Fibroblast of skin of back (primary cell): ENCODE measurements at places on chromosomes 7 and 10.

DNA sequence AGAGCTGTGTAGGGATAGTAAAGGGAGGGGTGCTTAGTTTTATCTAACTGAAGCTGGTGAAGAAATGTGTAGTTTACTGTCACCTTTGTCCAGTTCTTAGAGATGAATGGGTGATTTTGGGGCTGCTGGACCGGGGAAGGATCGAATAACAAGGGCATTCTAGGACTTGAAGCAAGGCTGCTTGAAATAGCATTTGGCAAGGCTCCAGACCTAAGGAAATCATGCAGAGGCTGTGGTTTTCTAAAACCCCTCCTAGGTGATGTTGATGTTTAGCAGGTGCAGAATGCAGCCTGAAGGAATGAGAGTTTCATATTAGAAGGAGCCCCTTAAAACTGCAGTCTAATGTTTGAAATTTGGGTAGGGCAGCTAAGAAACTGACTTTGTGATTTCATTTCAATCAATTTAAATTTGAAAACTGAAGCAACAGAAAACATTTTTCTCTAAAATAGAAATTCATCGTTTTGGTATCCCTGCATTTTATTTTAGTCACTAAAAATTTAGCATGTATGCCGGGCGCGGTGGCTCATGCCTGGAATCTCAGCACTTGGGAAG lies 68.5 kb downstream of the TET1 start:
- no peak for DNase-seq

DNA sequence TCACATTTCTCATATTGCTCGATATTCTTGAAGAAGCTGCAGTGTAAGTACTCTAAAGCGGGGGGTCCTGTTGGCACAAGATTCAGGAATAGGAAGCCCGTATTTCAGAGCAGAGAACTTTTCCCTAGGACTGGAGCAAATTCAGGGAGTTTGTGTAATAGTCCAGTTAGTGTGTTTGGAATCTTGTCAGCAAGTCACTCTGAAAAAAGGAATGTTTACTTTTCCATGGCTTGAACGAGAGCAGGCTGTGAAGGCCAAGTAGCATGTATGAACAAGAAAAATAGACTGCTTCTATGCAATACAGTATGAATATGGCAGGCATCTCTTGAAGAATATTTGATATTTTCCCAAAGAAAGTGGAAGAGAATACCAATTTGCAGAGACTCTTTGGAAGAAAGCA lies 39.8 kb downstream of the CDC123 start:
- no peak for DNase-seq

- no peak for DNase-seq
Observed at GRCh38 chr10:35400595-35401268, 64.4 kb downstream of the CCNY start.

DNA sequence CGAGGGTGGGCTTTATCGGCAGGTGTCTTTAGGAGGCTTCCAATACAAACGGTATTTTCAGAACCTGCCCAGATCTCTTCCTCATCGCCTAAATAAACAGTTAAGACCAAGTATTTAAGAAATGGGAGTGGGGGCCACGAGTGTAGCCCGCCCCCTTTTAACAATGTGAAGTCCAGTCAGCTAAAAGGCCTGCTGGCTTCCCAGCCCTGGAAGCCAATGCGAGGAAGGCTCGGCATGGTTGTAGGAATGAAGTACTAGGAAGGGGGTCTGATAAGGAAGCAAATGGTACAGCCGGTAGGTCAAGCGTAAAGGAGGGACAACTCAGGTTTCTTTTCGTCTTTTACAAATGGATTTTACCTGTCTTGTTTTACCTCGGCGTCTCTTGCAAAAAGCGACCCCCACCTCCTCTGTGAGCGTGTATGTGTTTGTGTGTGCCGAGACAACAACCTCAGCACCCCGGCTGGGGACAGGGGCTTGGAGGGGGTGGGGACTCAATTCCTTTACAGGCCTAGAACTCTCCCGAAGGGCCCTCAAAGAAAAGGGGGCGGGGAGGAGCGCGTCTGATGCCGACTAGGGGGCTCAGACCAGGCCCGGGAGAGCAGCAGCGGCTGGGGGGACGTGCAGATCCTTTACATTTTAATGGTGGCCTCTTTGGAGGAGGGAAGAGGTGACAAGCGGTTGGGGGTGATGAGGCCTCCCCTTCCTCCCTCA lies 147.6 kb downstream of the GPR85 start:
- peak; percentile 55 for DNase-seq

DNA sequence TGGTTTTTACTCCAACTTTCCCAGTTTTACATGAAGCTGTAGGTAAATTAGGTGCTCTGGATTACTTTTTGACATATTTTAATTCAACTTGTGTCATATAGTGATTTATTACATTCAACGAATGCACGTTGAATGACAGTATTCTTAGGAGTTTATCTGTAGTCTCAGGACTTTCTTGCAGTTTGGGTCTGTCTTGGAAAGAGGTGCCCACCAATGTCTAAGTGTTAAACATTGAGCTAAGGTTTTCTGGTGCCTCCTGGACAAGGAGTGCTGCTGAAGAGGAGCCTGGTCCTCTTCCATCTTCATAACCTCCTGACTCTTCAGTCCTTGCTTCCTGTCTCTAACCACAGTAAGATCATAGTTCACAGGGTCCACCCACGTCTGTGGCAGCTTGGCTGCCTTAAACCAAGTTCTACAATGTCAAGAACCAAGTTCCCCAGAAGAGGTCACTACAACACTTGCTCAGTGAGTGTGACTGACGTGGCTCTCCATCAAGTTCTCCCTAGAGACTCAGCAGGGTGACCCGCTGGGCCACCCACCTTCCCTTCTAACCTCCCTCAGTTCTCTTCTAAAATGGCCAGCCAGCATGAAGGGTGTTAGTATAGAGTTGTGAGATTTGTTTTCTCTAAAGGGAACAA lies 6.1 kb downstream of the NPY start:
- peak; percentile 34 for DNase-seq

- DNase-seq = no peak
Observed at GRCh38 chr7:123023126-123023525, 27.6 kb upstream of the TAS2R16 start.

- no peak for DNase-seq
Observed at GRCh38 chr10:89526358-89526757, 9.0 kb downstream of the SLC16A12 start.

DNA sequence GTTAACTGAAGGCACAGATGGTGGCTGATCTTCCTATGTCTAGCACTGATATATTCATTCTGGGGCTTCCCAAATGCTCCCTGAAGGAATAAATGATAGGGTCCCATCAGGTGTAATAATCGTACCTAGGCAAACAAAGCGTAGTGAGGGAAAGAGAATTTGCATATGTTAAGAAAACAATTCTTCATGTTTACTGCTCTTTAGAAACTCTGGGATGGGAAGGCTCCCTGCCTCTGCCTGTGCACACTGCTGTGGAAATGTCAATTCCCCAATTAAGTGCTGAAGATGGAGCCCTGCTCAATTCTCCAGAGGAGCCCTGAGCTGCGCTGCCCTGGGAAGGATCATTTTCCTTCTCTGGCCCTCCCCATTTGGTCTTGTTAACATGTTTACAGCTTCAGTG lies 380.9 kb upstream of the ADARB2 start:
- DNase-seq = no peak

- DNase-seq = peak; percentile 55
Observed at GRCh38 chr10:73576178-73576889, 14.8 kb downstream of the USP54 start.

- no peak for DNase-seq
Observed at GRCh38 chr10:91344117-91344856, 65.9 kb upstream of the HECTD2 start.

DNA sequence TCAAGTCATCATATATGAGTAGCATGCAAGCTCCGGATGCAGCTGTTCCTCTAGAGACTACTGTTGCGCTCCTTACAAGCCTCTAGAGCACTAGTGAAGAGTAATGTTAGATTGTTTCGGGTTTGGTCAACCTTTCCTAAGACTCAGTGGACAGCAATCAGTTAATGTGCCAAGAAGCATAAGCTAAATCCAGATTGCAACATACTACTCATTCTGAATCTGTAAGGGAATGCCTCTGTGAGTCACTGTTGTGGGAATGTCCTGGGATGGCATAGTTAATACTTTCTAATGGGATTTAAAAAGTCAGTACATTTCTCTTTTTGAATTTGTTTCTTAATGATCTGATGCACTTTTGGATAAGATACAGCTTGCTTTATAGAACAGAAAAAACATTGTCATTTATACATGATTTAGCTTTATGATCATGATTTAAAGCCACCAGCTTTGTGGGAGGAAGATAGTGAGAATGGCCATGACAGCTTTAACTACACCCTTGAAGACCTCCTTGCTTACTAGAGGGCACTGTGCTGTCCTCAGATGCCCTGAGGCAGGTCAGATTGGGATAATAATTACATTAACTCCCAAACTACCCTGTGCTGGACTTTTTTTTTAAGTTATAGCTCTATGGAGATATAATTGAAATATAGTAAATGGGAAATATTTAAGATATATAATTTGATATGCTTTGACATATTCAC lies 138.4 kb downstream of the SDK1 start:
- DNase-seq = peak; percentile 95

DNA sequence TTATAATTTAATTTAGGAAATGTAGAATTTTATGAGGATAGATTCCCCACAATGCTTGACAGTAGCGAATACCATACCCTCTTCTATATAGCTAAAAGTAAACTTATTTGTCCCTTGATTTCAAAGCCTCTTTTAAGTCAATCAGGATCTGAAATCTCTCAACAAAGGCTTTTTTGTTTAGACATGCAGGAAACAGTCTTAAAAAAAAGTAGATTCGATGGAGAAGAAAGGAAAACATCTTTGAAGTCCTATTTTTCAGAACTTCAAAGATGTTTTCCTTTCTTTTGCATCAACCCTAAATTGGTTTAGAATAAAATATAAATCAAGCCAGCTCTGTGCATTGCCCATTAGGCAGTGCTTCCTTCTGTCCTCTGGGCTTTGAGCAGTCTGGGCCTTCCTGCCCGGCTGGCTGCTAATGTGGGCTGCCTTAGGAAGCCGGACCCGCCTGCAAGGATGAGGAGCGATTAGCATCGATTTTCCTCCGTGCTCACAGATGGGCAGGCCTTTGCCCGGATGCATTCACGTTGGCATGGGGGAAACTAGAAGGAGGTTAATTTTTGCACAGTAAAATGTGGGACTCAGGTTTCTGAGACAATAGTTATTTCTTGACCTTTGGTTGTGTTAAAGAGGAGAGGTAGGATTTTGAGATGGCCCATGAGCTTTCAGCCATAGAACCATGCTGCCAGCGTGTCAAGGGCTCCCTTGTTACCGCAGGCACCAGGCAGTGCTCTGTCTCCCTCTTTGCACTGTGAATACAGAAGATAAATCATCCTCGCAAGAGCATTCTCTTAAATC lies 15.5 kb downstream of the MSRB2 start:
- no peak for DNase-seq

GRCh38 chr10:60572511-60573194 lies 183.0 kb upstream of the ANK3 start:
- peak; percentile 54 for DNase-seq

GRCh38 chr7:113125728-113126127 lies 7.4 kb upstream of the SMIM30 start:
- no peak for DNase-seq
